Endothelial cell of umbilical vein (primary cell): ENCODE measurements at places on chromosomes 16 and 17. TPM values are rescaled to one million over a fixed set of nuclear protein-coding genes. Genes with fewer than 3 reads are reported as not detected.

SDR42E2 gene
- 0.13 and 0.21 TPM in 2 replicates for total RNA-seq

GALR2 gene
- not detected in 2 replicates for total RNA-seq

PPM1E gene
- total RNA-seq, result not detected in 2 replicates

RAMP2 gene
- total RNA-seq, result 71.0 and 106 TPM in 2 replicates

TP53TG3 gene
- not detected in 2 replicates for total RNA-seq

FNDC8 gene
- not detected in 2 replicates for total RNA-seq

DNA sequence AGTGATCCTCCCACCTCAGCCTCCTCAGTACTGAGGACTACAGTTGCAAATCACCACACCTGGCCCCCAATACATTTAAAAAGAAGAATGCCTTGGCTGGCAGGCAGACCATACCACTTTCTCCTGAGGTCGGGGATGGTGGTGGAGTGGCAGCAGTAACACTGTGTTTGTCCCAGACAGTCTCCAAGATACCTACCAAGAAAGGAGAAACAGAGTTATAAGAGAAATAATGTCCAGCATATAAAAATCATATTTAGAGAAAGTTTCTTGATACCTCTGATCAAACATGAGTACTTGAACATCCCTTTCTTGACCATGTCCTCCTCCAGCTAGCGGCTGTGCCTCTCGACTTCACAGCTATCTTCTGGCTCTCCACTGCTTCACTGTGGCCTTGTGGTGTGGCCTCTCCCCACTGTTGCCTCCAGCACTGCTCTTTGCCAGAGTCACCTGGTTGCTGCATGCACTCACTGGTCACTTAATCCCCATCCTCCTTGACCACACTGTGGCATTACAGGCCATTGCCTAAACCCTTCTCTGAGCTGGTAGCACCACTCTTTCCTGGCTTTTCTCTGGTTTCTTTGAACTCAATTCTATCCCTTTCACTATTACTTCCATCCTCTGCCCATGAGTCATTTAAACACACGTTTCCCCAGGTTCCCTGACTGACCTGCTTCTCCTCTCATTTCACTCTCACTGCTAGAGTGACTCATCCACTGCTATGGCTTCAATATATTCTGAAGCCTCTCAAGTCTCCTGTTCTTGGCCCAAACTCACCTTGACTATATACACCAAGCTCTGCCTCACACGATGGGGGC lies 45.2 kb downstream of the XPO6 start:
- H3K4me3 ChIP-seq, result no peak overlapping the region
- H3K4me1 ChIP-seq, result peaks cover 1% of the 10 kb centered on the region
- peaks cover 25% of the 10 kb centered on the region for H3K36me3 ChIP-seq

GRCh38 chr16:6345090-6345489 lies 987.6 kb upstream of the RBFOX1 start:
- no peak overlapping the region for H3K27ac ChIP-seq
- no peaks in the 10 kb centered on the region for H3K36me3 ChIP-seq
- no peaks in the 10 kb centered on the region for H3K27me3 ChIP-seq
- no peak overlapping the region for H3K4me3 ChIP-seq
- H3K4me1 ChIP-seq, result no peaks in the 10 kb centered on the region

DNA sequence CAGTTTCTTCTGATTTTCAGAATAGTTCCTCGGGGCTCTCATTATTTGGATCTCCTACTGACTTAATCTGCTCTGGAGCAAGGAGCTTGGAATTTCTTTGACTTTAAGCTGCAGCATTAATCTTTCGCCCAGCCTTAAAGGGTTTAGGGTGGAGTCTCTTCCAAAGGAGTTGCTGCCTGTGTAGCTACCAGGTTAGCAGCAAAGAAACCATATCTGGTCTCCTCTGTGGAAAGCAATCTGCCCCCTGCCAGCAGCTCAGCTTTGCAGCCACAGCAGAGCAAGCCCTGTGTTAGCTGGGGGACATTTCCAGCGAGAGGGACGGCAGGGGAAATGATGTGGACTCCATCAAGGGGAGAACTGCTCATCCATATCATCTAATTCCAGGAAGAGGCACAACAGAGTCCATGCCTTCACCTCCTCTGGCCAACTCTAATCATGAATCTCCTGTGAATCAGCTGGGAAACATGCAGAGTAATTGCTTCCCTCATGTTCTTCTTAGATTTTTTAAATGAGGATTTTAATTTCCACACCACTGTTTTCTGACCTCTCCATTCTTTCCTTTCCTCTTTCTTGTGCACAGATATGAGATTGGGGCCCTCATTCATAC lies 827.6 kb upstream of the CA10 start:
- H3K4me1 ChIP-seq, result no peaks in the 10 kb centered on the region
- H3K27ac ChIP-seq, result no peak overlapping the region
- no peak for DNase-seq
- no peaks in the 10 kb centered on the region for H3K27me3 ChIP-seq
- H3K4me3 ChIP-seq, result no peak overlapping the region
- no peaks in the 10 kb centered on the region for H3K36me3 ChIP-seq

DNA sequence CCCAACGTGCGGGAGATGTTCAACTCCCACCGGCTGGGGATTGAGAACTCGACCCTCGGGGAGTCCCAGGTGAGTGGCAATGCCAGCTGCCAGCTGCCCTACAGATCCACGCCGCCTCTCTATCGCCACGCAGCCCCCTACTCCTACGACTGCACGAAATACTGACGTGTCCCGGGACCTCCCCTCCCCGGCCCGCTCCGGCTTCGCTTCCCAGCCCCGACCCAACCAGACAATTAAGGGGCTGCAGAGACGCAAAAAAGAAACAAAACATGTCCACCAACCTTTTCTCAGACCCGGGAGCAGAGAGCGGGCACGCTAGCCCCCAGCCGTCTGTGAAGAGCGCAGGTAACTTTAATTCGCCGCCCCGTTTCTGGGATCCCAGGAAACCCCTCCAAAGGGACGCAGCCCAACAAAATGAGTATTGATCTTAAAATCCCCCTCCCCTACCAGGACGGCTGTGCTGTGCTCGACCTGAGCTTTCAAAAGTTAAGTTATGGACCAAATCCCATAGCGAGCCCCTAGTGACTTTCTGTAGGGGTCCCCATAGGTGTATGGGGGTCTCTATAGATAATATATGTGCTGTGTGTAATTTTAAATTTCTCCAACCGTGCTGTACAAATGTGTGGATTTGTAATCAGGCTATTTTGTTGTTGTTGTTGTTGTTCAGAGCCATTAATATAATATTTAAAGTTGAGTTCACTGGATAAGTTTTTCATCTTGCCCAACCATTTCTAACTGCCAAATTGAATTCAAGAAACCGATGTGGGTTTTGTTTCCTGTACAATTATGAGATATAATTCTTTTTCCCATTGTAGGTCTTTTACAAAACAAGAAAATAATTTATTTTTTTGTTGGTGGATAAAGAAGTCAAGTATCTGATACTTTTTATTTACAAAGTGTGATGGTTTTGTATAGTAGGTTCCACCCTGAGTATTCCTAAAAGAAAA lies 2.3 kb downstream of the FOXC2 start:
- H3K27ac ChIP-seq, result peak overlapping the region; percentile 78
- peak; percentile 27 for DNase-seq
- peak overlapping the region; percentile 88 for H3K4me3 ChIP-seq
- H3K4me1 ChIP-seq, result peaks cover 37% of the 10 kb centered on the region

DNA sequence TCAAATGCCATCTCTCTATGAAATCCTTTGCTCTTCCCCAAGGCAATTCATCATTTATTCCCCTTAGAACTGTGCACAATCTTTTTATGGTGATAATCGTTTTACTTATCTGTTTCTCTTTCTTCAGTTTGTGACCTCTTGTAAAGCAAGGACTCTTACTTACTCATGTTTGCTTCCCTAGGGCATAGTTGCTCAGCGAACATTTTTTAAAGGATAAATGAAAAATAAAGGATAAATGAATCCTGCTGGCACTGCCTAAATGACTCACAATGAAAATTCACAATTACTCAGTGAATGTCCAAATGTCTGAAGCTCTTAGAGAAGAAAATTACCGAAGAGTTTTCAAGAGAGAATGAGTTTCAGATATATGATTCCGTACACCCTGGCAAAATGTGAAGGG lies 671.7 kb downstream of the CDH11 start:
- H3K27ac ChIP-seq, result no peak overlapping the region
- no peaks in the 10 kb centered on the region for H3K36me3 ChIP-seq
- no peak overlapping the region for H3K4me3 ChIP-seq
- H3K4me1 ChIP-seq, result no peaks in the 10 kb centered on the region
- DNase-seq, result no peak

- H3K4me3 ChIP-seq, result no peak overlapping the region
- no peak for DNase-seq
- H3K27me3 ChIP-seq, result peaks cover 8% of the 10 kb centered on the region
- H3K36me3 ChIP-seq, result no peaks in the 10 kb centered on the region
These were observed 58.8 kb downstream of the NT5M start for GRCh38 chr17:17361867-17362539.

DNA sequence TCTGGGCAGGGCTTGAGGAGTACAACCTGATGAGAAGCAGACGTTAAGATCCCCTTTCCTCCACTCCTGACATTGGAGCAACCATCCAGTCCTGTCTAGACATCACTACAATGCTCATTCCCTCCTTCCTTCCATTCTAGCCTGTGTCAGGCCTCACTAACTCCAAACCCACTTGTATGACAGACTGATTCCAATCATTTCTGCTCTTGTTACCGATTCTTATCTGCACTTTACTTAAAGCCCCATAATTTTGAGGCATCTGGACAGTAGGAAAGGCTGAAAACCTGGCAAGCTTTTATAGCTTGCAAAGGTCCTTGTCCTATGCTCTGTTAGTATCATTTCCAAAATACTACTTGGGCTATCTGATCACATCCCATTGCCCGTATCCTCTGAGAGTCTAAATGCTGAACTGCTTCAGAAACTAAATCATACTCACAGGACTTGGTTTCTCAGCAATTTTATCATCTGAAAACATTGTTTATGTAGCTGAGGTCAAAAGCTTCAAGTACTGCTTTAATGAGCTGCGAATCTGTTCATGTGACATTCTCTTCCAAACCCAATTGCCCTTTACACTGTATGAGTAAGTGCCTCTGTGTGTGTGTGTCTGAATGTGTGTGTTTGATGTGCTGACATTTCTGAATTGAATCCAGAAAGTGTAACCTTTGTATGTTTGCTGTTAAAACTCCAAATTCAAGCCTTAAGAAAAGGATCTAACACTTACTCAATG lies 57.2 kb upstream of the CACNG3 start:
- DNase-seq, result no peak
- H3K27me3 ChIP-seq, result no peaks in the 10 kb centered on the region
- no peak overlapping the region for H3K4me3 ChIP-seq
- H3K36me3 ChIP-seq, result no peaks in the 10 kb centered on the region
- H3K4me1 ChIP-seq, result no peaks in the 10 kb centered on the region

DNA sequence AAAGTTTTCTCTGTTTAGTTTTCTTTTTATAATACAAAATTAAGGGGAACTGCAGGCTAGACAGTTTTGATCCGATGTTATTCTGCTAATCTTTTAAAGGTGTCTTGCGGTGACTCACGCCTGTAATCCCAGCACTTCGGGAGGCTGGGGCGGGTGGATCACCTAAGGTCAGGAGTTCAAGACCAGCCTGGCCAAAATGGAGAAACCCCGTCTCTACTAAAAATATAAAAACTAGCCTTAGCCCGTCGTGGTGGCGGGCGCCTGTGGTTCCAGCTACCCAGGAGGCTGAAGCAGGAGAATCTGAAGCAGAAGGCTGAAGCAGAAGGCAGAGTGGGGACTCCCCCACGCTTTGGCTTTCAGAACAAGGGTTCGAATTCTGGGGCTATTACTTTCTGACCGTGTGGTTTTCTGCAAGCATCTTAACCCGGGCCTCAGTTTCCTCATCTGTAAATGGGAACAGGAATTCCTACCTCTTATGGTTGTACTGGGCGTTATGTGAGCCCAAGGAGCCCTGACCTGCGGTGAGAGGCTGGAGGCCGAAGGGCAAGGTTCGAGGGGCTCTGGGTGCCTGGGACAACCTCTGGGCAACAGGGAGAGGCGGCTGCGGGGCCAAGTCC lies 1.2 kb upstream of the KATNB1 start:
- peak overlapping the region; percentile 74 for H3K4me3 ChIP-seq
- H3K27me3 ChIP-seq, result no peaks in the 10 kb centered on the region
- peaks cover 3% of the 10 kb centered on the region for H3K36me3 ChIP-seq
- H3K27ac ChIP-seq, result peak overlapping the region; percentile 47

- H3K27me3 ChIP-seq, result no peaks in the 10 kb centered on the region
- H3K4me1 ChIP-seq, result no peaks in the 10 kb centered on the region
- H3K36me3 ChIP-seq, result no peaks in the 10 kb centered on the region
- H3K27ac ChIP-seq, result no peak overlapping the region
- H3K4me3 ChIP-seq, result no peak overlapping the region
- DNase-seq, result no peak
These were observed 30.5 kb downstream of the PLCG2 start for GRCh38 chr16:81809567-81809966.

GRCh38 chr17:45394913-45395568 lies 37.6 kb downstream of the ARHGAP27 start:
- H3K36me3 ChIP-seq, result peaks cover 12% of the 10 kb centered on the region
- peak; percentile 78 for DNase-seq
- H3K27me3 ChIP-seq, result no peaks in the 10 kb centered on the region
- H3K4me3 ChIP-seq, result no peak overlapping the region
- no peak overlapping the region for H3K27ac ChIP-seq

DNA sequence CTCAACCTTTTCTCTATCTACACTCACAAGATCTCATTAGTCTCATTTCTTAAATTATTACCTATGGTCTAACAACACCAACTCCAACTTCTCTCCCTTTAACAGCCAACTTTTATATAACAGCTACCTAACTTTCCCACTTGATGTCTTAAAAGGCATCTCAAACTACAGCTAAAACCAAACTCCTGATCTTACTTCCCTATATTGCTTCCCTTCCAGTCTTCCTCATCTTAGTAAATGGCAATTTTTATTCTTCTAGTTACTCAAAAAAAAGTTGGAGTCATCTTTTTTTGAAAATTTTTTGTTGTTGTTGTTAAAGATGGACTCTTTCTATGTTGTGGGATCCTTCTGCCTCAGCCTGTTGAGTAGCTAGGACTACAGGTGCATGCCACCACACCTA lies 15.3 kb downstream of the SRR start:
- H3K4me3 ChIP-seq, result no peak overlapping the region
- H3K4me1 ChIP-seq, result no peaks in the 10 kb centered on the region
- no peaks in the 10 kb centered on the region for H3K27me3 ChIP-seq
- DNase-seq, result no peak
- H3K36me3 ChIP-seq, result peaks cover 3% of the 10 kb centered on the region
- H3K27ac ChIP-seq, result no peak overlapping the region

GRCh38 chr16:87968541-87968940 lies 17.3 kb downstream of the BANP start:
- no peaks in the 10 kb centered on the region for H3K36me3 ChIP-seq
- no peak for DNase-seq
- H3K4me1 ChIP-seq, result peaks cover 23% of the 10 kb centered on the region
- H3K4me3 ChIP-seq, result no peak overlapping the region

- H3K27me3 ChIP-seq, result no peaks in the 10 kb centered on the region
- no peaks in the 10 kb centered on the region for H3K4me1 ChIP-seq
- H3K27ac ChIP-seq, result no peak overlapping the region
- H3K36me3 ChIP-seq, result no peaks in the 10 kb centered on the region
- DNase-seq, result no peak
These were observed 268.3 kb downstream of the ABCC12 start for GRCh38 chr16:47887496-47887895.

- H3K36me3 ChIP-seq, result no peaks in the 10 kb centered on the region
- no peaks in the 10 kb centered on the region for H3K27me3 ChIP-seq
- H3K27ac ChIP-seq, result no peak overlapping the region
- DNase-seq, result peak; percentile 36
These were observed 5.0 kb upstream of the PRSS54 start for GRCh38 chr16:58299757-58300349.

GRCh38 chr17:20284570-20285295 lies 182.6 kb downstream of the LGALS9B start:
- H3K36me3 ChIP-seq, result no peaks in the 10 kb centered on the region
- H3K4me3 ChIP-seq, result no peak overlapping the region
- no peak for DNase-seq

- H3K27ac ChIP-seq, result no peak overlapping the region
- DNase-seq, result peak; percentile 20
- no peaks in the 10 kb centered on the region for H3K27me3 ChIP-seq
- no peaks in the 10 kb centered on the region for H3K36me3 ChIP-seq
- H3K4me3 ChIP-seq, result no peak overlapping the region
These were observed 223.5 kb downstream of the CYB561 start for GRCh38 chr17:63222655-63223054.
